ENCODE measurements at places on chromosomes 6 and 20.

GRCh38 chr6:13431861-13432465 lies 55.4 kb downstream of the GFOD1 start:
- DNase-seq = no peak

GRCh38 chr6:36897609-36898008 lies 11.9 kb downstream of the C6orf89 start:
- no peak for DNase-seq

DNA sequence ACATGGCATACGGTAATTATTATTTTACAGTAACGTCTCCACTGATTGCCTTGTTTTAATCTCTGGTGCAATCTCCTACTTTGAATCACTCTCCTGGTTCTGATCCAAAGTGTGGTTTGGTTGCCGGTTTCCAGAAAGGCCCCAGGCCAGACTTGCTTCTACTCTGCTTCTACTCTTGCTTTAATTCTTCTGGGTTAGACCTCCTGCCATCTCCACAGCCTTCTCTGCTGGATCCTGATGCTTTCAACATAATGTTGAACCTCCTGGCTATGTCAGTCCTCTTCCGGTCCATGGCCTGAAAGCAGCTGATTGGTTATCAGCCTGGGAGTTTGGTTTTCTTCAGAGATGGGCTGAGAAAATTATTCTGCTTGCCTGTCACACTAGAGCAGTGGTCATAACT lies 266.5 kb upstream of the RIMS1 start:
- no peak for DNase-seq

- no peak for DNase-seq
Measured at GRCh38 chr20:62191781-62192559, 9.1 kb downstream of the MTG2 start.

GRCh38 chr6:12012558-12013306 lies 620 bp downstream of the HIVEP1 start:
- peak; percentile 79 for DNase-seq

DNA sequence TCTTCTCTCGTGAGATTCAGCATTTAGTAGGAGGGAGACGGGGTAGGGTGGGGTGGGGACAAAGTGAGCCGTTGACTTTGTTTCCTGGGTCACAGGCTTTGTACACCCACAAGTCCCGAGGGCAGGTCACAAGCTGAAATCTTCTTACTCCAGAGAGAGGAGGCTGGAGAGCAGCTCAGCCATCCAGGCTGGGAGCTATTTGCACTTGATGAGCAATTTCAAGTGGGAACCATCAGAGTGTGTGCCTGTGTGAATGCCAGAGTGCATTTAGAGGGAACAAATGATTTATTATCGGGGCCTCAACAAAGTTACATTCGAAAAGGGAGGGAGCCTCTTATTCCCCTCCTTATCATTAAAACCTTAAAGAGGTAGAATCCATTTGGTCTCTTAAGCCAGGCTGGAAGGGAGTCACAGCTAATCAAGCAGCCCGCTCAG lies 155.7 kb upstream of the JARID2 start:
- peak; percentile 37 for DNase-seq

DNA sequence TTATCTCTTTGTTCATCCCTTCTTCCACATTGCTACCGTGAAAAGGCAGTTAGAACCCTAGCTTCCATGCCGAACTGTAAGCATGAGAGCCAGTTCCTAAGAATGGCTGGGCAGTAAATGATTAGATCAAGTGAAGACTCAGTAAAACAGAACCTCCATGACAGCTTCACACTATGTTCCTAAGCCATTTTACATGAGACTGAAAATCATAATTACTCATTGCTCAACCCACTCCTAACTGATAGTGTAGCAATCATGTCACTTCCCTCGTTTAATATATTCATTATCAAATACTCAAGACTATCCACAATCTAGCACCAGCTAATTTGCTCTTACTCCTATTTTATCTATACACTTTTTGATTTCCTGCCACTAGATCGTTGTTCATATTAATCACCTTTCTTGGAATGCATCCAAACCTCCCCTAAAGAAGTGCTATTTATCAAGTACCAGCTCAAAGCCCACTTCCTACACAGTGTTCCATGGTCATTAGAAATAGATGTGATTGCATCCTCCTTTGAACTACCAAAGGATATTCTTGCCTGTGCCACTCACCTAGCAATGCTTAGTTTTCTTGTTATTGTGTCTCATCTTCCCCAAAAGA lies 6.0 kb downstream of the TMEM30A start:
- DNase-seq = peak; percentile 59

- no peak for DNase-seq
Measured at GRCh38 chr20:50527068-50527605, 17.0 kb downstream of the PTPN1 start.

- DNase-seq = no peak
Measured at GRCh38 chr20:51460569-51461265, 81.8 kb downstream of the NFATC2 start.

- no peak for DNase-seq
Measured at GRCh38 chr20:37276494-37277252, 12.8 kb upstream of the MANBAL start.

DNA sequence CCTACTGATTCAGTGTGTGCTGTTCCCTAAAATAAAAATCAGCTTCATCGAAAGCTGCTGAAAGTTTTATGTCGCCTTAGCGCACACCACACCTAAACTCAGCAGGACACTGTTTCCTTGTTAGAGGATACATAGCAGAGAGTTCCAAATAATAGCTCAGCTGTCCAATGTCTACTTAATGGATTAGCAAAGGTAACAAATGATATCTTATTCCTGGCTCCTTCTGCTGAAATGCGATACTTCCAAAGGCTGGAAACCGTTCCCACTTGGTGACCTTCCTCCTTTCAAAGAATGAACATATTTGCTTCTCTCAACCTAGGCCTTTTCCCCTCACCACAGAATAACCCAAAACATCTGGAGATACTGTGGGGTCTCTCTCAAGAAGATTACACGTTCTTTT lies 189.5 kb upstream of the GMDS start:
- DNase-seq = no peak

GRCh38 chr6:125858427-125859320 lies 67.9 kb downstream of the NCOA7 start:
- no peak for DNase-seq

DNA sequence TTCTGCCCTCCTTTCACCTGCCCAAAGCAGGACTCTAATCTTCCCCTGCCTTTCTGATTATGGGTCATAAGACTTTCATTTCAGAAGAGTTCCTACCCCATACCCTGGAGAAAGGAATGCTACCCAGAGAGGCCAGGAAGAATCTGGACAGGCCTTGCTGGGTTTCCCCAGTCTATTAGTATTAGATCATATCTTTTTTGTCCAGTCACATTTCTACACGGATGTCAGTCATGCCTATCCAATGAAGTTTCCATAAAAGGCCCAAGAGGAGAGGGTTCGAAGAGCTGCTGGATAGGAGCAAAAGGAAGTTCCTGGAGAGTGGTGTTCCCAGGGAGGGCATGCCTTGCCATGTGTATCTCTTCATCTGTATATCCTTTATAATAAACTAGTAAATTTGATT lies 3.2 kb downstream of the POLH start:
- no peak for DNase-seq

GRCh38 chr6:166997768-166998255 lies 1.4 kb upstream of the CEP43 start:
- DNase-seq = peak; percentile 40

DNA sequence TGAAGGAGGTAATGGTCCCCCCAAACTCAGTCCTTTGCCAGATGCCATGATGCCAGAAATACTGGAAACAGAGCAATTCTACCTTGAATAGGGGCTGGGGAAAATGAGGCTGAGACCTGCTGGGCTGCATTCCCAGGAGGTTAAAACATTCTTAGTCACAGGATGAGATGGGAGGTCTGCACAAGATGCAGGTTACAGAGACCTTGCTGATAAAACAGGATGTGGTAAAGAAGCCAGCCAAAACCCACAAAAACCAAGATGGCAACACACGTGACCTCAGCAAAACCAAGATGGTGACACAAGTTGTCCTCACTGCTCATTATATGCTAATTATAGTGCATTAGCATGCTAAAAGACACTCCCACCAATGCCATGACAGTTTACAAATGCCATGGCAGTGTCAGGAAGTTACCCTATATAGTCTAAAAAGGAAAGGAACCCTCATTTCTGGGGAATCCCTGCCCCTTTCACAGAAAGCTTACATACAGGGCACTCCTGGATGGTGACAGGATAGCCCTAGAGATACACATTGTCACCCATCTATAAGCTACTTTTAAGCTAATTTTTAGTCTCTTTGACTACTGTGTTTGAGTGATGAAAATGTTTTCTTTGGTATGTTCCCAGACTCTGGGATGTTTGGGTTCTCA lies 979.7 kb downstream of the TBC1D32 start:
- no peak for DNase-seq

GRCh38 chr6:11007715-11008608 lies 36.1 kb downstream of the ELOVL2 start:
- DNase-seq = no peak

DNA sequence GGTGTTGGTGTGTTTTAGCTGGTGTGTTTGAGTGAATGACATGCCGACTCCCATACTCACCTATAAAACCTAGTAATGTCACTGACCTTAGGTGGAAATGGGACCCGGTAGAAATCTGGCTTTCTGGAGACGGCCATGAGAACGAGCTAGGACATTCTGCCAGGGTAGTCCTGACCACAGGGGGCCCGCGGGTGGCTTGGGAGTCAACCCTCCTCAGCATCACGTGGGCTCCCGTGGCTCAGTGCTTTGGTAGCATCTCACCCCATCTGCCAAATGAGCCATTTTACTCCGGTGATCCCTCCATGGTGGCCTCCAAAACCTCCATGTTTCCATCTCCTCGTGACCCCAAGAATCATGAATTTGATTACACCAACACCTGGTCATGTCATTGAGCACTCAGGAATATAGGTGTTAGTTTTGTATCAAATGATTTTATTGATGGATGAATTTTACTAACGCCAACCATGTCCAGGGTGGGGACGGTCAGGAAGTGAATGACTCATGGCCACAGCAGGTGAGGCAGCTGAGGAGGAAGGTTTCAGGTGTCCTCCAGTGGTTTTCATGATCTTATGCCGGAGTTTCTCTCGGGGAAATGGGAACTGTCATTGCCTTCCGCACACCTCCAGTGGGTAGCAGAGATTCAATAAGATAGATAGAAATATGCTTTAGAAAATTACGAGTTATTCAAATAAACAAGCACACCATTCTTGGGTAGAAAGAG lies 195.0 kb downstream of the SYNDIG1 start:
- DNase-seq = no peak

- DNase-seq = no peak
Measured at GRCh38 chr6:21352131-21352530, 241.4 kb upstream of the SOX4 start.

DNA sequence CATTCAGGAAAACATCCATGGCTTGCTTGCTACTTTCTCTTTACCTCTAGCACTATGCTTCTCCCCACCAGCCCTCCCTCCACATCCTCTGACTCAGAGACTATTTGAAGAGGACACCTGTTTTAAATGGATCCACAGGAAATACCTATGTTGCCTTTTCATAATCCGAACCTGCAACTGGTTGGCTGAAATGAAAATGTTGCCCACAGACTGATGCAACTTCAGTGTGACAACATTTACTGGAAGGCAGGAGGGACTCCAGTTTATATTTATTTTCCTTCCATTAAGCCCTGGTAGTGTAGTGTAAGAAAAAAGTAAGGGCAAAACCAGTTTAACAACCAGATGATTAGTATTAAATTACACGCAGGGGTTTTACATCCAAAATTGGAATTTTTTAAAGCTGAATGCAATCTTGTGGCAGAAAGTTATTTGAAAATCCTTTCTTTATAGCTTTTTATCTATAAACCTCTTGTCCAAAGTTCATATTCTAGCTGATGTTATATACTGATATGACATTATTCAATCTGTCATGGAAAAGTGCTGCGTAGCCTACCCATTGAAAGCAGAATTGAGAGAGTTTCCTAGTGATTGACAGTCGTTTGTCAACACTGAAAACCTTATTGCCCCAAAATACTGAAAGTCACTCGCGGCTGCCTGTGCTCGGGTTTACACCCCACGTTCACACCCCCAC lies 881 bp upstream of the AIG1 start:
- peak; percentile 28 for DNase-seq

DNA sequence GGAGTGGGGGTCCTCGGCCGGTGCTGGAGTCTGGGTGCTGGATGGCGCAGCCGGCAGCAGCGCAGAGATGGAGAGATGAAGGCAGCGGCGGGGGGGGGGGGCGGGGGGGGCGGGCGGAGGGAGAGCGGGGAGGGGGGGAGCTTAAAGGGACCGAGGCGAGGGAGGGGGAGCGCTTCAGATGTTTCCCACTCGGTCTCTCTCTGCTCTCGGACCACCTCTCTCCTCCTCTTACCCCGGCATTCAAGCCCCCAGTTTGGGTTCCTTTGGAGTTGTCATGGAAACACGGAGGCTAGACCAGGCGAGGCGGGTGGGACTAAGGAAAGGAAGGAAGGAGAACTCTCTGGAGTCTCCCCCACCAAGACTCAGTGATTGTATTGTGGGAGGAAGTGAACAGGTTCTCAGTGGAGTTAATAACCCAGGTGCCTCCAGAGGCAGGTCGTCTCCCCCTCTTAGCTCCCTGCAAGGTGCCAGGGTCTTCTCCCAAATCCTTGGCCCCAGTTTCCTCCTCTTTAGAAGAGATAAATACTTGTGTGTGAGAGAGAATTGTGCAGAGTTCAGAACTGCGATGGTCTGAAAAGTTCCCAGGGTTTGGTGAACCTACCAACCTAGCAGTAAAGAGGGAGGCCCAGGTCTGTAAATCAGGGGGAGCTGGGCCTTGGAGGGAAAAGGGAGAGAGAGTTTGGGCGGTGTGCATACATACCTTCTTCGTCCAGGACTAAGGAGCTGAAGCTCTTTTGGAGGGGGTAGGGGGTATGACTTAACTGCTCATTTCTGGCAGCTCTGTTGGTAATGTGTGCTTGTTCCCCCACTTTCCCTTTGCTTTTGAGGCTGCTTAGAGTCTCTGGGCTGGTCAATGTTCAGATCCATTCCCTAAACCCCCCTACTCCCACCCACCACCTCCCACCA lies at the start of gene PRRT1:
TSS of gene PRRT1 (minus strand) at position 77 of the 906 bp plus-strand sequence. CDS start 112 bp downstream, outside the sequence.
- DNase-seq = no peak

DNA sequence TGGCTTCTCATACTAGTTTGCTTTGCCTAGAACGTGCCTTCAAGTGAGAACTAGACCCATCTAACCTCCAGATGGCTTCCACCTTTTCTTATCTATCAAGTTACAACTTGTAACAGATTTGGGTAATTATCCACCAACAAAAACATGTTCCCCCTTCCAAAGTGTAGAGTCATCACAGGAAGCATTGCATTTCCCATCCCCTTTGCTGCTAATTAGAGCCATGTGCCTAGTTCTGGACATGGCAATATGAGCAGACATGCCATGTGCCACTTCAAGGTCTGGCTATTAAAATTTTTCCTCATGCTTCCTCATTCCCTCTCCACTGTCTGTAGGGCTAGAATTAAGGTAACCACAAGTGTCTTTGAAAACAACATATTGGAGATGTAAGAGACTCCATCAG lies 814.4 kb downstream of the TENT5A start:
- DNase-seq = no peak

GRCh38 chr6:167995731-167996151 lies 1.7 kb upstream of the KIF25 start:
- no peak for DNase-seq

- DNase-seq = no peak
Measured at GRCh38 chr20:63641146-63641791, 12.0 kb downstream of the STMN3 start.

- no peak for DNase-seq
Measured at GRCh38 chr20:57404006-57404405, 12.8 kb downstream of the RBM38 start.

Data from NCI-H1105 treated with DMSO at 0.1 percent for 48 hours (cell line).